Spleen (tissue), 13 donors: ENCODE measurements at places on chromosomes 2 and 18.

DNA sequence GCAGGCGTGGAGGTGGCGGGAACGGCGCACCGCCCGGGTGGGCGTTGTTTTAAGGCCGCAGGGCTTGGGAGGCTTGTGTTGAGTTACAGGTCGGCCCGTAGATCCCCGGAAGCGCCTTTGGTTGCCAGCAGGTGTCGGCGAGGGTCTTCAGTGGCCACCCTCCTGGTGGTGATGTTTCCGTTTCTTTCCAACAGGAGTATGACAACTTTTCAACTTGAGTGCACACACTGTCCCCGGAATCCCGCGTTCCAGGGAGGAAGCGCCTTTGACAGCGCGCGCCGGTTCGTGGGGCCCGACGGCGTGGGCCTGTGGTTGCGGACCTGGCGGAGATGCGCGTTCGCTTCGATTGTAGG is 1.0 kb upstream of the HDAC4 start:
- DNase-seq: no peak

- no peak for DNase-seq
Measured at GRCh38 chr2:136126021-136126420, 8.1 kb upstream of the CXCR4 start.

DNA sequence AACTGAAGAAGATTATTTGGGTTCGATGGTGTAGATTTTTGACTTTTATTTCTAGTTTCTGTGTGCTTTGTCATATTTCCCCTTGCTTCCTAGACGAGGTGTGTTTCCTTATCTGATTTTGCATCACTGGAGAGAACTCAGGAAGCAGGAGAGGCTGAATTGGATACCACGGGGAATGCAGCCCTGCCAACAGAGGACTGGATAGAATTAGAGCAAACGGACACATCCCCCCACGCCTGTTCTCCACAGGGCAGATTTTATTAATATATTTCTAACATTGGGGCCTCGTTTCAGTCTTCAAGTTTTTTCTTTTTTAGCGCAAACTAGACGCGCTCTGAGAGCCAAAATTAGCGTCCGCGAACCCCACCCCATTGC is 678 bp upstream of the VAPA start:
- DNase-seq: no peak

DNA sequence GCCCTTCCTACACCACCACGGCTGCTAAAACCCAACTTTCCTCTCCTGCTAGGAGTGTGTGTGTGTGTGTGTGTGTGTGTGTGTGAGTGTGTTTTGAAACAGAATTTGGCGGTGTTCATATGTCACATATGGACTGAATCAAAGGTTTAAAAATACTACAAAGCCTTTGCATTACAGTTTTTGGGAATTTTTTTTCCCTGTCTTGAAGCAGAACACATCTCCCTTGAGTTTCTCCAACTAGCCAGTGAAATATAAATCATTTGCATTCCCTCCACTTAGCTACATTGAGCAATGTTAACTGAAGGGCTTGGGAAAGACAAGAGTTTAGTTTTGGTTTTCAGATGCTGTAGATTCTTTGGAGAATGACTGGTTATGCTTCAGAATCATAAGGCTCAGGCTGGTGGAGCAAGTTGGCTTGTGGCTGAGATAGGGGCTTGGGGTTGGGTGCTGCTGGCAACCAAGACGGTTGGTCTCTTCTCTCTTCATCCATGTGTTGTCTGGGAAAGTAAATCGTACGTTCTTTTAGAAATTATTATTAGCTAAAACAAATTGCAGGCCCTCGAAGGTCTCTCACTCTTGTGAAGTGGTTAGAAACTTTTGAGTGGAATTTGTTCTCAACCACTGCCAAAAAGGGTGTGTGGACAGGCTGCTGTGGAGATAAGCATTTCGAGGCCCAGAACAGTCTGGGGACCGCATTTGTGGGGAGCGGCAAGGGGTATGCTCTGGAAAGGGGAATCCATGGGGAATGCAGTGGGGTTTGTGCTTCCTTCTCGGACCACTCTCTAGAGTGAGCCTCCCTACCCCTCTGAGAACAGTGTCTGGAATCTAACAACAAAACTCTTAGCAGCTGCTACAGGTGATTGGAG is 1.4 kb downstream of the NRP2 start:
- no peak for DNase-seq
